ENCODE measurements at places on chromosomes 1 and 21.

GRCh38 chr1:170790175-170790574, 126.2 kb downstream of the PRRX1 start:
- no peak for DNase-seq

GRCh38 chr1:163273766-163274441, 47.9 kb upstream of the NUF2 start:
- DNase-seq, result no peak

GRCh38 chr1:223885614-223886013, 39.9 kb upstream of the TP53BP2 start:
- DNase-seq, result no peak

DNA sequence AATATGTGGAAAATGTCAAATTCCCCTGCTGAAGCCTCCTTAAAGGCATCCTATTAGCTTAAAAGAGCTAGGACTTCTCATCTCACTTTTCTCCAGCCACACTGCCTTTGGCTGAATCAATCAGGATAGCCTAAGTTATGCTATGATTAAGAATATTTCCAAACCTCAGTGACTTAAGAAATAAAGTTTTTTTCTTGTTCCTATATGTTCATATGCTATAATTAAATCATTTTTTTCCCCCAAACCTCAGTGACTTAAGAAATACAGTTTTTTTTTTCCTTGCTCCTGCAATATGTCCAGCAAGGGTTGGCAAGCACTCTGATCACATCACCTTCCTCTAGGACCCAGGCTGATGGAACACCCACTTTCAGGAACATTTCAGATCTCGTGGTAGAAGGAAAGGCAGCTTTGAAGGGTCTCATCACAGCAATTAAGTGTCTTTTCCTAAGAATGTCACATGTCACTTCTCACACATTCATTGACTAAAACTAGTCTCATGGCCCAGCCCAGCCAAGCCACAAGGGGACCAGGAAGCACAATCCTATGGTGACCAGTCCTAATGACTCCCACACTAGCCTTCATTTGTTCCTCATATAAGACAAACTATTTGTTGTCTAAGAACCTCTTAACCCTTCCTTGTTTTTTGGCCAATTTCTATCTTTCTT, 6.3 kb upstream of the JUN start:
- DNase-seq, result peak; percentile 70
